ENCODE measurements at places on chromosomes 2 and 18.

GRCh38 chr2:200479692-200480265 is 30.1 kb downstream of the KCTD18 start:
- no peak for DNase-seq

DNA sequence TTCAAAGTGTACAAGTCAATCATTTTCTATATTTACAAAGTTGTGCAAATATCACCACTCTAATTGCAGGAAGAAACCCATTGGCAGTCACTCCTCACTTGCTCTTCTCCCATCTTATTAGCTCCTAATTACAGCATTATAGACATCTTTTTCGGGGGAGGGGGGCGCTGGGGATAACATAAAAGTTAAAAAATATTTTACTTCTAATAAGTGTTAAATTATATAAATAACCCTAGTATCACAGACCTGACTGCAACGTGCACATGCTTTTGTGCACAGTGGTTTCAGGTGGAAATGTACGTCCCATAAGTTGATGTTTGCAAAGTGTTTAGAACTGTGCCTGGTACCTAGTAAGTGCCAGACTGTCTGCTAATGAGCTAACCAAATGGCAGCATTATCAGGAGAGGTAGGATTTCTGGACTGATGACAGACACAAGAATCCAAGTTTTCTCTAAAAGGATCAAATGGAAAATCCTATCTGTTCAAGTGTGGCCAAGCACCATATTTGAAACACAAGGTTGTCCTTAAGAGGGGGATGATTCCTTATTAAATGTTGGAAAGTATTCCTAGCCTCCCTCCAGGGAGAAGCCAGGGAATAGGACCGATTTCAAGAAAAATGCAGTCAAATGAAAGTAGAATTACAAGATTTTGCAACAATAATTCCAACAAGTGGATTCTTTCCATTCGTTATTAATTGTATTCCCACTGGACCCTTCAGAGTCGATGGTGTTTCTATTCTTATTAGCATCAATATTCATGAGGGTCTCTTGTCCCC is 70.0 kb downstream of the ACKR3 start:
- no peak for DNase-seq

DNA sequence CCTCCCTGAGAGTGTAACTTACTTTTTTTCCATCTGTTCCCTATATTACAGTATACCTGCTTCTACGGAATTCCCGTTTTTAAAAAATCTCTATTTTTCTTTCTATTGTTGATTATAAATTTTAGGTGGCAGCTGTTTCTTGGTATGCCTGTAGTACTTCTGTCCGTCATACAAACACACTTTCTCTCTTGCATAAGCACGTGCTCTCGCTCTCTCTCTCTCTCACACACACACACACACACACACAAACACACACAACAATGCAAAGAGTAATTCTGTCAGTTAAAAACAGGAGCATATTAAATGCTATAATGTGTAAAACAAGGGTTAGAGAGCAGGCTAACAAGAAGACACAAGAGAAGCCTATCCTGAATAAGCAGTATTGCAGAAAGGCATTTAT is 140.5 kb downstream of the THADA start:
- no peak for DNase-seq

DNA sequence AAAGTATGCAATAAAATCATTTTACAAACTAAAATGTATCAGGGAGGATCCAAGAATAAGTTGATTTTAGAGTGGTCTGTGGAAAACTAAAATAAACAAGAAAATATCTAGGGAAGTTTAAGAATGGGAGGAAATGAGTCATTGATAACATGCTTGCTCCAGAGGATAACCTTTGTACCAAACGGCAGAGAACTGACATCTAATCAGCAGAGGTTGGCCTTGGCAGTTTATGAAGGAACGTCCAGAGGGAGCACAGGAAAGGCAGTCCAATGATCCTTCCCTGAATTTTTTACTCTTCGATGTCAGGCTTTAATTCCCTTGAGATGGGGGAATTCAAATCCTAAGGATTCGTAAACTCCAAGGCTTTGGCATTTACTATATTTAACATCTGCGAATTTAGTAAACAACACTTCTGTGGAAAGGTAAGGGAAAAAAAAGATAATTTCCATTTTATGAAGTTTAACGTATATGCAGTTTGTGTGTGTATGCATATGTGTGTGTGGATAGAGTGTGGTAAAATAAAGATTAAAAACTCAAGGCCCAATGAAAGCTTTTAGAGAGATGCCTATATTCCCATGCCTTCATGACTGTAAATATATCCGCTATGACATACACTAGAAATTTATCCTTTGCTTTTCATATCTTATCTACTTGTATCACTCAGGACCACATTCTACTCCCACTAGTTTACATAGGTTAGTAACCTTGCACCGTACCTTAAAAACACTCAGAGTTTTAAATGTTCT is 8.7 kb upstream of the INPP1 start:
- no peak for DNase-seq

DNA sequence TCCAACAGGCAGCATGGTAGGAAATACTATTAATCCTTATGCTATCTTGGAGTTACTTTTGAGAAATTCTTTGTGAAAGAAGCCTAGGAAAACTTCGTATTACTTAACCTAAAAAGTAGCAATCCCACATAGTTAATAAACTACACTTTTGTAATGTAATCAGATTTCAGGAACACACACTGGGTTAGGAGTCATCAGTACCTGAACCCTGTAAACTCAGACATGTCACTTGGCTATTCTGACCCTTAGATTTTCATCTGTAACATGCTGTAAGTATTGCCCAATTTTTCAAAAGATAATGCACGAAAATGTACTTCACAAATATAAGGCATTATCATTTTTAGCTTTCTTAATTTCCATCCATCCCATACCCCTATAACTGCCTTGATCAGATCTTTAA is 39.0 kb downstream of the KIDINS220 start:
- no peak for DNase-seq

DNA sequence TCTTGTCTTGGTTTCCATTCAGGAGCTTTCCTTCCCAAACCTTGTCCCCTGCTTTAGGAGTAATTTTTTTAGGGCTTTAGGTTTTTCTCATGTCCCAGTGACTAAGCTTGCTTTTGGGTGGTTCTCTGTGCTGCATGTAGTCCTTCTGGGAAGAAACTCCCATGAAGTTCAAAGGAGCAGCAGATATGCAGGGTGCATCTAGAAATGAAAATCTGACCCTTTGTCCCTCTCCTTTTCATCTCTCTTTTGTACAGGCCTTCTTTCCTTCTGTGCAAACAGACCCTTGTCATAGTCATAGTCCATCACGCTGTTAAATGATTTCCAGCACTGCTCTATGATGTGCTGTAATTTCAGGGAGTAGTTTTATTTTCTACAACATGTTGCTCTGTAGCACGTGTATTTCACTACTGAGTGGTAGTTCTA is 20.4 kb downstream of the FMNL2 start:
- no peak for DNase-seq

DNA sequence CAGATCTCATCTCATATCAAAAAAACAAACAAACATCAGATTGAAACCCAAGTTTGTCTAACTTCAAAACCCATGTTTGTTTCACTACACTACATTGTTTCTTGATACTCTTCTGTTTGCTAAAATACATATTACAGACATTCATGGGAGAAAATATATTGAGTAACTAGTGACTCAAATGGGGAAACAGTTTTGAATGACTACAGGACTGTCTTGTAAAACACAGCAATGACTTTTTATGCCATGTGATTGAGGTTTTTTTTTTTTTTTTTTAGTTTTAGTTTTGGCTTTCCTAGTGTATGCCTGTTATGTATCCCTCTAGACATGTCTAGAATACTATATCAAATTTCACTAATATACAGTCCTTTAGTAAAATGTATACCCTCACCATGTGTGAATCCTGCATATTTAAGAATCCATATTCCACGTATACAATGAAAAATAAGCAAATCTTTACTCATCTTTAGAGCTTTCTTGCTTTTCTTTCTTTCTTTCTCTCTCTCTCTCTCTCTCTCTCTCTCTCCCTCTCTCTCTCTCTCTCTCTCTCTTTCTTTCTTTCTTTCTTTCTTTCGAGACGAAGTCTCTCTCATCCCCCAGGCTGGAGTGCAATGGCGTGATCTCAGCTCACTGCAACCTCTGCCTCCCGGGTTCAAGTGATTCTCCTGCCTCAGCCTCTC is 46.6 kb upstream of the SERTAD2 start:
- DNase-seq = no peak

GRCh38 chr18:70256184-70256583 is 32.7 kb upstream of the SOCS6 start:
- DNase-seq = no peak

DNA sequence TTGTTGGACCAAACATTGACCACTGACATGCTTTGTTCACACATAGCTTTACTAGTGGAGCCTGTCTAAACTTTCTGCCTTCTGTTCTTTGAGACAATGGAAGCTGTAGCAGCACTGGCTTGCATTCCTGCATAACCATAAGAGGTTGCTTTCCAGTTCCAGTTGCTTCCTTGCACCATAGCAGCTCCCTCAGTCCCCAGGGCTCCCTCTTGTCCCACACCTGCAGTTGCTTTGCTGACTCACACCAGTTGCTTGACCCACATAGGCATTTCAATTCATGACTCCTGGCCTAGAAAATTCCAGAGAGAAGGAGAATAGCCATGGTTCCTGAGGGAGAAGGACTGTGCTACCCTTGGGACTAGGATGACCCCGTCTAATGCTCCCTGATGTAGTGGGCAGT is 20.9 kb downstream of the SGPP2 start:
- no peak for DNase-seq

- peak; percentile 1 for DNase-seq
Measured at GRCh38 chr2:59584958-59585357, 968.5 kb downstream of the BCL11A start.

GRCh38 chr2:26691161-26691560 is 1.4 kb upstream of the KCNK3 start:
- DNase-seq = no peak

DNA sequence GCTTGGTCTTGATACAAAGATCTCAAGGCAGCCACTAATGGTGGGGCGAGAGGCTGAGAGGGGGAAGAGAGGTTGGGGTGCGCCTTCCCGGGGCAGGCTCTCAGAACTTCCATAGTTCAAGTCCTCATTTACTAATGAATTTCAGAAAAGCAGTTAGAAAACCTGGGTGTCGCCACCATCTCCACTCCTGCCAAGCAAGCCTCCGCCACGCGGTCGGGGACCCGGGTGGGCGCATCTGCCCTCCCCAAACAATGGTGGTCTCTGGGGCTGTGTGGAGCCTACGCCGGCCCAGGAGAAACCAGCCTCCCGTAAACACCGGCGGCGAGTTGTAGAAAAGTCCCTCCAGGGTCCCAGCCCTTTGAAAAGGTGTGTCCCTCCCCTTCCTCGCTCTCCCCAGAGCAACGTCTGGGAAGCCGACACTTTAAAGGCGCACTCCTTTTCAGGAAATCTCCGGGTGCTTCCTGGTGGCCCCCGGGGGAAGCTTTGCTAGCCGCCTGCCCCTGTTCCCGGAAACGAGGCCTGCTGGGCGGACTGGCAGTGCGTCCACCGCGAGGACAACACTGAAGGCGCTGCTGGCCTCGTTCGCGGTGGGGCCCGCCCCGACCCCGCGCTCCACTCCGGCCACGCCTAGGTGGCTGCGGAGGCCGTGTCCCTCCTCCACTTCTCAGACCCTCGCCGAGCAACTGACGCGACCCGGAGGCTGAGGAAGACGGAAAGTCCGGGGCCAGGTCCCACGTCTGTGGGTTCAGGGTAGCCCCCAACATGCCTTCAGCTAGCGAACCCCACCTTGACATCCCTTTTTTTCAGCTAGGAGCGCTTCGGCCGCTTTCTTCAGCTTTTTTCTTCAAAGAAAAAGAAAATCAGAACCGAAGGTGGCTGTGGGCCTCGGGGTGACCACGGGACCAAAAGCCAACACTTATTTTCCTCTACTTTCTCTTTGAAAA is 16.8 kb downstream of the EVX2 start:
- no peak for DNase-seq

GRCh38 chr18:77098538-77099174 is 33.9 kb downstream of the MBP start:
- no peak for DNase-seq

DNA sequence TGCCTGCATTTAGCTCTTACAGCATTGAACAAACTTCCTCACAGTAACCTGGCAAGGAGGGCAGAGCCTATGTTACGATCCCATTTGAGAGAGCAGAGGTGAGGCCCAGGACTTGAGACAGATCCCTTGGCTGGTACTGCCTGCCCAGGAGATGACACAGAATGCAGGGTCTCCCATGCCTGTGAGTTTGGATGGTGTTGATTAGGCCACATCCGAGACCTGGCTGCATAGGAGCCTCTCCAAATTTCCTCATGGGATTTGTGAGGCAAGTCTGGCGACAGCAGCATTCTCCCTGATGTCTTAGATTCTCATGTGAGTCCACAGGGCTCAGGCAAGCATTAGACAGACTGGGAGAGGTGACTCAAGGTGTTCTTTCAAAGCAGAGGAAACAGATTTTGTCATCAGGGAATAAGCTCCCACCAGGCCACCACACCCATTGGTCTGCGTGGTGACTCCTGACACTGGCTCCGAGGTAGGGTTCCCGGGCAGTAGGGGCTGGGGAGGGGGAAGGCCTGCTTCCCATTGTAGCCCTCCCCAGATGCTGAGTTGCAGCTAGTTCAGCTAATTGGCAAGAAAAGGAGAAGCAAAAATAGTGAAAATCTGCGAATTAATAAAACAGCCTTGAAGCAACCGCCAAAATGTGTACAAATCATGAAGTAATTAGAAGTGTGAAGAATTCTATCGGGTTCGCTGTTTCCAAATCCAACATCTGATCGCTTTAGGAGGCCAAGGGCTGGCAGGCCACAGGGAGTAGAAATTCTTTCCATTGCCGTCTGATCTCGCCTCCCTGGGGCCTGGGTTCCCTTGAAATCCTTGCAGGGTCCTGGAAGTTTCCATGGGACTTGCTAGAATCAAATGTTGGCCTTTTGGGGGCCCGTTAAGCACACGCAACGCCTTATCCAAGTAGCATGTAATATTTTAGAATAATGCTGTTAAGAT is 68.0 kb downstream of the MAPK4 start:
- no peak for DNase-seq

DNA sequence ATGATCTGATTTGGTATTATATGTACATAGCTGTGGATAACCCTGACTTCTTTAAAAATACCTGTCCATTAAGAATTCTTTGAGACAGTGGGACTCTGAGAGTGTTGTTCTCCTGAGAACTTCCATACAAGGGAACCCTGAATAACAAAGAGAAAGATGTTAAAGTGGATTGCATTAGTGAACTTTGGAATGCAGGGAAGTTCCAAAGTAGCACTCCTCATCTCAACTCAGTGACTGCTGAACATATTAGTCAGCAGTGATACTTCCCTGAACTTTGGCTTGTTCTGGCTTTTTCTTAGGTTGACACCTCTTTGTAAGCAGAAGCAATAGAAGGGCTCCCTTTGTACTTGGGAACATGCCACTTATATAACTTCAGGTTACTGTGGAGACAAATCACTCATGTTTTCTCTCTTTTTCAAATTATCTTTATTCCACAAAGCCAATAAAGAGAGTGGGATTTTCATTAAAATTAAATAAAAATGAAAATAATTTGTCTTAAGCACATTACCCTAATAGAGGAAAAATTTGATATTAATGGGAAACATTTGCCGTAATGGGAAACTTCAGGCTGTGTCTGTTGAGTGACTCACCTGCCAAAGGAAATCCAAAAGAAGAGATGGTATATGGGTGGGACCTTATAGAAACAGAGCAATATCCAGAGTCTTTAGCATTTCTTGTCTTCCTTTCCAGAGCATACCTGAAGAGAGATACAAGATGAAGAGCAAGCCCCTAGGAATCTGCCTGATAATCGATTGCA is 33.3 kb downstream of the CFLAR start:
- no peak for DNase-seq

GRCh38 chr2:162041485-162041884 is 32.5 kb downstream of the DPP4 start:
- DNase-seq = no peak

- no peak for DNase-seq
Measured at GRCh38 chr2:191686729-191687128, 8.8 kb downstream of the NABP1 start.
